ENCODE measurements at places on chromosomes 16 and 17. TPM values are rescaled to one million over a fixed set of nuclear protein-coding genes. Genes with fewer than 3 reads are reported as not detected.

DNA sequence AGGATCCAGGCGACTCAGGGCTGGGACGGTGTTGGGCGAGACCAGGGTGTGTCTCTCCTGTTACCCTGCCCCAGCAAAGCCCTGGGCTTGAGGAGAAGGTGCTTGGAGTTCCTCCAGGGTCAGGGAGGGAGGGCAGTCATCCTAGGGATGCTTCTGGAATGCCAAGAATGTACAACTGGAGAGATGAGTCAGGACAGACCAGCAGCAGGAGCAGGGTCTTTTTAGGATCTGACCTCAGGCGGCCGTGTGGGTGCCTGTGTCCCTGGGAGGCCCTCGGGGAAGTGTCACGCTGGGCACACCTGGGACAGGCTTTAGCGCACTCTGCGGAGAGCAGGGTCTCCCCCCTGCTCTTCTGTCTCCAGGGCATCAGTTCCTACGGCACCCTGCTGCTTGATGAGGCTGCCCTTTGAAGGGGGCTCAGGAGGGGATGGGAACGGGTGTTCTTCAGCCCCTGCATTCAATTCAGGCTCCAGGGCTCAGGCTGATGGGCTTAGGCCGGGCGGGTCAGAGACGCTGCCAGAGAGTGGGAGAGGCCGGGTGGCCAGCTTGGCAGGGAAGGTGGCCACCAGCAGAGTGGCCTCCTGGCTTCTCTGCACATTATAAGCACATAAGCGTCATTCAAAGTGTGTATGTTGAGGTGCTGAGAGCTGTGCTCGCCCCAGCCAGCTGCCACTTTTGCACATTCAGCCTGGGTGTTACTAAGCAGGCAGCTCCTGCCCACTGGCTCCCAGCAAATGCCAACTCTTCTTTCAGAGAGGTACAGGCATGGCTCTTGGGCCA lies 8.4 kb upstream of the MTSS2 start:
- H3K4me3 ChIP-seq, result no peak overlapping the region
- DNase-seq, result no peak
- no peaks in the 10 kb centered on the region for H3K27me3 ChIP-seq
- peaks cover 56% of the 10 kb centered on the region for H3K4me1 ChIP-seq
- H3K27ac ChIP-seq, result no peak overlapping the region

- H3K36me3 ChIP-seq, result no peaks in the 10 kb centered on the region
- no peak overlapping the region for H3K4me3 ChIP-seq
- H3K27me3 ChIP-seq, result no peaks in the 10 kb centered on the region
- no peak overlapping the region for H3K27ac ChIP-seq
- peaks cover 28% of the 10 kb centered on the region for H3K4me1 ChIP-seq
- peak; percentile 90 for DNase-seq
Observed at GRCh38 chr17:63925615-63926014, 6.5 kb downstream of the CD79B start.

KRTAP17-1 gene
- polyA plus RNA-seq, result not detected

CCL2 gene
- polyA plus RNA-seq, result 21.6 TPM

GRCh38 chr16:84475643-84476240 lies 28.7 kb downstream of the MEAK7 start:
- DNase-seq, result peak; percentile 23
- no peaks in the 10 kb centered on the region for H3K27me3 ChIP-seq
- H3K4me3 ChIP-seq, result no peak overlapping the region
- H3K4me1 ChIP-seq, result no peaks in the 10 kb centered on the region
- H3K27ac ChIP-seq, result no peak overlapping the region

DNA sequence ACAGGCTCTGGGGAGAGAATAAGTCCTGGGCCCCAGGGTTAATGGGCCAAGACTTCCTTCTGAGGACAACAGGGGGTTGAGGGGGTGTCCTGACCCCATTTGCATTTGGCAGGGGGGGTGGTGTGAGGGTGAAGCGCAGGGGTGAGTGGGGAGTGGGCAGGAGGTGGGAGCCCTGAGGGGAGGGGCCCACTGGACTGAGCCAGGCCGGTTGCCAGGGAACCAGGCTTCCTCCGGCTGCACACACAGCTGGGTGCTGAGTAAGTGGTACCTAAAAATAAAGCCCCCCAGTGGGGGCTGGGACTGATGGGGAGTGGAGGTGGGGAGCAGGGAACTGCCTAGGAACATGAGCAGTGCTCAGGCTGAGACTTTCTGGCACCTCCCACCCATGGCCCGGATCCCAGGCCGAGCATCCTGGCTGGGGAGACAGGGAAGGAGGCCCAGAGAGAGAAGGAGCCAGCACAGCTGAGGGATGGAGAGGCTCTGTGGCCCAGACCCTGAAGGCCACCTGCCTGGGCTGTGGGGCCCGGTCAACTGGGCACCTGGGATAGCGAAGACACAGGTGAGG lies 7.5 kb upstream of the RASD1 start:
- H3K27me3 ChIP-seq, result no peaks in the 10 kb centered on the region
- peaks cover 4% of the 10 kb centered on the region for H3K4me1 ChIP-seq
- H3K4me3 ChIP-seq, result no peak overlapping the region
- DNase-seq, result peak; percentile 41
- no peak overlapping the region for H3K27ac ChIP-seq

DNA sequence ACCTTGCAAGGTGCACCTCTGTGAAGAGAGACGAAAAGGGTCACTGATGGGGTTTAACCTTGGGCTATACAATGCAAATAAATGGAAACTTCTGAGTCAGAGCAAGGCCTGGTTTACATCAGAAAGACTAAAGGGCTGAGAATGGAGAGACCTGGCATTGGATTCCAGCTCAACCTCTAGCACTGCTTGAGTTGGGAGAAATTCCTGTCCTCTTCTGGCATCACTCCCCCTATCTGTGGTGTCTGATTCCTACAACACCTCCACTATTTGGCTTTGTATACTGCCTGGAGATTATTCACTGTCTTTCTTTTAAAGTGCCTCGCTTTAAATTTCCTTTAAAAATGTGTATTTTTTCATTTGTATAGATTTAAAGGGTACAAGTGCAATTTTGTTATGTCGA lies 68.8 kb downstream of the GPR139 start:
- no peaks in the 10 kb centered on the region for H3K4me1 ChIP-seq
- H3K36me3 ChIP-seq, result no peaks in the 10 kb centered on the region
- no peak overlapping the region for H3K4me3 ChIP-seq
- no peak for DNase-seq
- H3K27me3 ChIP-seq, result no peaks in the 10 kb centered on the region

KRTAP3-2 gene
- not detected for polyA plus RNA-seq

EXOC3L1 gene
- 28.5 TPM for polyA plus RNA-seq

GRCh38 chr17:69069226-69069750 lies 8.6 kb upstream of the ABCA9 start:
- H3K4me3 ChIP-seq, result no peak overlapping the region
- no peaks in the 10 kb centered on the region for H3K36me3 ChIP-seq
- no peak for DNase-seq
- H3K27ac ChIP-seq, result no peak overlapping the region

DNA sequence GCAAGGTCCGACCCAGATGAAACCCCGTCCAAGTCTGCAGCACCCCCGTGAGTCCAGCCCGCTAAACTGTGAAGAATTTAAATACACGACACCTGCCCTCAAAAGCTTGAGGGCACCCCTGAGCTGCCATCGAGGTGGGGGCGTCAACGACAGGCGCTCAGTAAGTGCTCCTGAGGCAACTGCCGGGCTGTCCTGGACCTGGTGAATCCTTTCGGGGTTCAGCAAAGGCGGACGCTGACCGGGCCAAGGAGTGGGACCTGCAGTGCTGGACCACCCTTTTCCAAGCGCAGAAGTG lies 512 bp upstream of the ENDOV start:
- H3K4me1 ChIP-seq, result peaks cover 48% of the 10 kb centered on the region
- peak overlapping the region; percentile 92 for H3K27ac ChIP-seq
- peak overlapping the region; percentile 74 for H3K4me3 ChIP-seq

DNA sequence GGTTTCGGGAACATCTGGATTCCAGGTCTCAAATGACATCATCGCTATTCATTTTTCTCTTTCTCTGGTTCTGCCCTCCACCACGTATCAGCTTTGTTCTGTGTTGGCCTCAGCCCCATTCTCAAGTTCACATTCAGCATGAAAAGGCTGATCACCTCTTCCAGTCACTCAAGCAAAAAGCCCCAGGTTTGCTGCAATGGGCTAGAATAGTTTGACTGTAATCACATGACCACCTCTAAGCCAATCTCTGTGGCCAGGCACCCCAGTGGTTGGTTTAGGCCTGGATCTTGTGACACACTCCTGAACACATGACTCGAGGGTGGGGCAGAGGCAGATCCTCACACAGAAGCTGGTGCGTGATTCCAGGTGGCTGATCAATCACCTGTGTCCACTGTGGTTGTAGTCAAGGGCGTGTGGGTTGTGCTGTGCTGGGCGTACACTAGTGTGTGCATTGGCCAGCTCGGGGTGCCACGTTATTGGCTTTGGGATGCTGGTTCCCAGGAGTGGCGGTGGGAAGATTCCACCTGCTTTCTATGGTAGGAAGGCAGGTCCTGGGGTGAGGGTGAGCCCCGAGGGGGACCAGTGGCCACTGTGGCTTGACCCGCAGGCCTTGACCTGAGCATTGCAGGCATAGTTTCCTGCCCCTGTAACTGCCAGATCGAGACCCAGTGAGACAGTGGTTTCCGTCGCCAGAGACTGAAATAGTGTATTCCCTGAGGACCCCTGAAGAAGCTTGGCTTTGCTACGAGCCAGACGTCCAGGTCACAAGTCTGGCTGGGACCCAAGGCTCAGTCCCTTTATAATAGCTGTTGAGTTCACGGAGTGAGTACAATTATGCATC lies 12.0 kb downstream of the EEF2K start:
- H3K4me3 ChIP-seq, result no peak overlapping the region
- H3K27ac ChIP-seq, result no peak overlapping the region
- H3K27me3 ChIP-seq, result no peaks in the 10 kb centered on the region
- H3K4me1 ChIP-seq, result no peaks in the 10 kb centered on the region

KRT28 gene
- not detected for polyA plus RNA-seq

Measured in spleen (tissue), 13 donors.